ENCODE measurements at places on chromosomes 4 and X. TPM values are rescaled to one million over a fixed set of nuclear protein-coding genes. Genes with fewer than 3 reads are reported as not detected.

The TRIM75 gene
- total RNA-seq = not detected

GRCh38 chr4:176883681-176884418, 91.1 kb upstream of the VEGFC start:
- H3K27me3 ChIP-seq = no peaks in the 10 kb centered on the region
- no peak overlapping the region for H3K27ac ChIP-seq
- no peaks in the 10 kb centered on the region for H3K36me3 ChIP-seq
- H3K4me3 ChIP-seq = no peak overlapping the region
- no peaks in the 10 kb centered on the region for H3K4me1 ChIP-seq

DNA sequence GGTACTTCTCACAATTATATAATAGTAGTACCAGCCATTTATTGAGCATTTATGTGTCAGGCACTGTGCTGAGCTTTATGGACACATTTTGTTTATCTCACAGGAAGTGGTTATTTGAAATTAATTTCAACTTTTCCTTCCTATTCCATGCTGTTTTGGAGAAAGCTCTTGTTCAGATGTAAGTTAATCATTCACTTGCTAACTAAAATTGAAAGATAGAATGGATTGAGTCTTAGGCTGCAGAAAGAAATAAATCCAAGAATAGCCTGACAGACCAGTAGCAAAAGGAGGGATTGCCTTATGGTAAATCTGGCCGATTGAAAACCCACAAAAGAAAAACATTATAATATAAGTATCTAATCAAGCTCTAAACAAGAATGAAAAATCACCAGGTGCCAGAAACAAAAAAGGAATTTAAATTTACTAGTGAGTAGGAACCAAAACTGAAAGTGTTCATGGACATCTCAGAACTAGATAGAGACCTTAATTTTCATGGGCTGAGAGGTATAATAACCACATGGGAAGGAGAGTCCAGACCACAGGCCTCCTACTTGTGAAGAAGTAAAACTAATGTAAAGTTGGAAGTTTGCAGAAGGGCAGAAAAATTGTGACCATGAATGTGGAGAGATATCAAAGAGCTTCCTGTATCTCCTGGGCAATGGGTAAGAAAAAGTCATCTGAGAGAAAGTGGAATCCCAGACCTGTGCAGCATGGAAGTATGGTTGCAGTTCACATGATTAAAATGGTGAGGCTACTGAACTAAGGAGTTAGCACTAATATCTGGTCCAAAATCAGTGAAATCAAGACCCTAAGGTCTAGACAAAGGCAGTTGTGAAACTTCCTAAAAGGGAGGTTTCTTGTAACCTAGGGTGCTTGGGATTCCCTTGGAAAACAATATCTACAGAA, 38.0 kb downstream of the RADX start:
- no peaks in the 10 kb centered on the region for H3K27me3 ChIP-seq
- H3K36me3 ChIP-seq = no peaks in the 10 kb centered on the region
- DNase-seq = no peak
- H3K27ac ChIP-seq = no peak overlapping the region
- no peaks in the 10 kb centered on the region for H3K4me1 ChIP-seq

DNA sequence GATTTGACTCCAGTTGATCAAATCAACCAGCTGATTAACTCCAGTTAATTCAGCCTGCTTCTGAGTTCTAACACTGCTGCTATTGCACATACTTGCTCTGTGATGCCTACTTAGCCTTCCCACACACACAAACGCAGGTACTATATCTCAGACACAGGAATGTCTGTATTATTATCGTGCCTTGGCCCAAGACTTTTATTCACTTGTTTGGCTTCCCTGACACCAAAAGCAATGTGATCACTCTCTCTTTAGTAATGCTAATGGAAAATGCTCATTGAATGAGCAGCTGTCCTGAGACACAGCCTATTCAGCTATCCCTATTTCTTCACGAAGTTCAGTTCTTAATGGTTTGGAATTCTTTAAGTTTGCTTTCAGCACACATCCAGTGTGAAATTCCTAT, 356.4 kb upstream of the CXorf51A start:
- no peak for DNase-seq
- H3K27ac ChIP-seq = no peak overlapping the region
- H3K27me3 ChIP-seq = no peaks in the 10 kb centered on the region
- H3K36me3 ChIP-seq = no peaks in the 10 kb centered on the region
- H3K4me1 ChIP-seq = no peaks in the 10 kb centered on the region
- H3K4me3 ChIP-seq = no peak overlapping the region

GRCh38 chr4:55367084-55367722, 21.2 kb downstream of the SRD5A3 start:
- H3K27me3 ChIP-seq = no peaks in the 10 kb centered on the region
- H3K4me3 ChIP-seq = no peak overlapping the region
- no peaks in the 10 kb centered on the region for H3K36me3 ChIP-seq
- no peak for DNase-seq

DNA sequence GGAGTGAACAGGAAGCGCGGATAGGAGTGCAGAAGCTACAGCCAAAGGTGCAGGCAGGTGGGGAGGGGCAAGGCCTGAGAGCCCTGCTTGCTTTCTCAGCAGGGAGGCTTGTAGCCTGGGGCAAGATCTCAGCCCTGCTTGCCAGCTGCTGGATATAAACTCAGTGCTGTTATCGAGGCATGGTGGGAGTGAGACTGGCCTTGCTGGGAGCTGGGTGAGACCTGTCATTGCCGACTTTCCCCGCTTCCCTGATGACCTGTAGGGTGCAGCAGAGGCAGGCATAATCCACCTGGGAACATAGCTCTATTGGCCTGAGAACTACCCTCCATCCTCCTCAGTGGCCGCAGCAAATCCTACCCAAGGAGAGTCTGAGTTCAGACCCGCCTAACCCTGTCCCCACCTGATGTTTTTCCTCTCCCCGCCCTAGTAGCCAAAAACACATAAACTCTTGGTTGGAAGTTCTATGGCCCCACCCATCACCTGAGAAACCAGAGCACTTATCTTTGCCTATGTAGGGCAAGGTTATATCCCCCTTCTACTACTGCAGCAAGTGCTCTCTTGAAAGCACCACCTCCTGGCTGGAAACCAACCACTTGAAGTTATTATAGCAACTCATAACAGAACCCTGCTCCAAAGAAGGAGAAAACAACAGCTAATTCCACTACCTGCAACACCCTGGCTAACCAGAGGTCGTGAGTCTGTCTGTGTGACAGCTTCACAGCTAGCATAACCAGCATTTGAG, 80.7 kb downstream of the FHIP1A start:
- H3K27me3 ChIP-seq = no peaks in the 10 kb centered on the region
- DNase-seq = no peak
- H3K4me1 ChIP-seq = no peaks in the 10 kb centered on the region
- no peaks in the 10 kb centered on the region for H3K36me3 ChIP-seq
- no peak overlapping the region for H3K27ac ChIP-seq

GRCh38 chr4:152535360-152535902, 461 bp downstream of the FBXW7 start:
- no peaks in the 10 kb centered on the region for H3K36me3 ChIP-seq
- H3K27ac ChIP-seq = peak overlapping the region; percentile 90
- peak overlapping the region; percentile 99 for H3K4me3 ChIP-seq
- no peaks in the 10 kb centered on the region for H3K27me3 ChIP-seq
- DNase-seq = no peak
